ENCODE measurements at places on chromosomes 6 and 20.

GRCh38 chr20:33249456-33249855 is 13.7 kb downstream of the BPIFA1 start:
- no peak for DNase-seq

DNA sequence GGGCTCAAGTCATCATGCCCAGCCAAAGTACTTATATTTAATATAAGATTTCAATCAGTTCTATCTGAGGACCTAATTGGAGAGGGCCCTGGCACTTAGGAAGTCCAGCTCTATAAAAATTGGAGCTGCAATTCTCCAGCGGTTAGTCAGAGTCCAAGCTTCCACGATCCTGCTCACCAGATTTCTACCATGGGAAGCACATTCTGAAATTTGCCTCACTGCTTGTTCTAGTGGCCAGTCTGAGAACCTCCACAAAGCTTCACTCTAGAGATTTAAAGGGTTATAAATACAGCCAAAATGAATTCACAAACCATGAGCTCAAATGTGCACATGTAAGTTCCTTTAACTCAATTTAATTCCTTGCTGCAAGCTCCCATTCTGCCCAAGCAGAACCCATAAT is 33.5 kb downstream of the PNLDC1 start:
- peak; percentile 65 for DNase-seq

DNA sequence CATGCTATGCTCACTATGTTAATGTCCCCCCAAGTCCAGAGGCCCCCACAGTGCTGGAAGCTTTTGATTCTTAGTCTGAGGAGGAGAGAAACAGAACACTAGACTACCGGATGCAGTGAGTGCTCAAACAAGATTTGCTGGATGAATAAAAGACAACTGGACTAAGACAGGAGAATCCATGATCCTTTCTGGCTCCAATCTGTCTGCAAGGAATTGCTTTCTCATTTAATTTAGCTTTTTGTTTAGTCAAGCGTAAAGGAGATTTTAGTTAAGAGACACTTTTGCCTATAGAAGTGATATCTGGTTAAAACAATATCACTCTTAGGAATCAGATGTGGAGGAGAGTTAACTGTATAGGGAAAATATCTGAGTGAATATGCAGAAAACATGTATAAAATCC is 13.5 kb downstream of the LYRM4 start:
- no peak for DNase-seq

- no peak for DNase-seq
Measured at GRCh38 chr20:48851579-48851978, 23.8 kb upstream of the PREX1 start.

GRCh38 chr6:141203902-141204575 is 928.7 kb upstream of the GJE1 start:
- DNase-seq, result peak; percentile 28

- no peak for DNase-seq
Measured at GRCh38 chr6:21078497-21078896, 515.1 kb upstream of the SOX4 start.

DNA sequence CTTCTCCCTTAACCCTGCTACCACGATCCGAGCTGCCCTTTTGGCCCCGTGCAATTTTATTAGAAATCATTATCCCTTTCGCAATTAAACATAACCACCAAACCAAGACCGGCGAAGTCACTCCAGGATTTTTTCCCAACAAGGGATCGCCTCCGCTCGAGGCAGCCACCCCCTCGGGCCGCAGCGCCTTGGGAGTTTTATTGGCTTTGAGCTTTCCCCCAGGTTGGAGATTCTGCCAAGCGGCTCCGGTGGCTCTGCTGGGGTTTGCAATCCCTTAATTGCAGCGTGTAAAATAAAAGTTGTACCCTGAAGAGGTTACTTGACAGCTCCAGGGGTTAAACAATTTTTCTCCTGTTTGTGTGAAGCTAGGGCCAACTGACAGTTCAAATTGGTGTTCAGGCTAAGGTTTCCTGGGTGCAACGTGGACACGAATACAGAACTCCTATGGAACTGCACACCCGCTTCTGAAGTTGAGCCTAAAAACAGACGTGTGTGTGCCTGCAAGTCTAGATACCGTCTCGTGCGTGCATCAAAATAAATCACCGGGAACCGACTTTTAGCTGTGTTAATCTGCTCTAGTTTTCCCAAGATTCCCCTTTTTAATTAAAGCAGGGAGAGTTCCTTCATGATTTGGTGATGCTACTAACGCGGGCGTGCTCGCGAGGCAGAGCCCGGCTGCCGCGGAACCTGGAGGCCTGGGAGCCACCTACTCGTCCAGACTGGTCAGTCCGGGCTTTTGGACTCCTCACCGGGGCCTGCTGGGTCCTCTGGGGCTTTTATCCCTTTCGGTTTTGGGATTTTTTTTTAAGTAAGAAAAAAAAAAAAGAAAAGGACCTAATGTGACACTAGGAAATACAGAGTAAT is 975 bp upstream of the TFAP2A start:
- DNase-seq, result no peak

GRCh38 chr6:169070506-169071176 is 183.0 kb downstream of the THBS2 start:
- DNase-seq, result peak; percentile 100

DNA sequence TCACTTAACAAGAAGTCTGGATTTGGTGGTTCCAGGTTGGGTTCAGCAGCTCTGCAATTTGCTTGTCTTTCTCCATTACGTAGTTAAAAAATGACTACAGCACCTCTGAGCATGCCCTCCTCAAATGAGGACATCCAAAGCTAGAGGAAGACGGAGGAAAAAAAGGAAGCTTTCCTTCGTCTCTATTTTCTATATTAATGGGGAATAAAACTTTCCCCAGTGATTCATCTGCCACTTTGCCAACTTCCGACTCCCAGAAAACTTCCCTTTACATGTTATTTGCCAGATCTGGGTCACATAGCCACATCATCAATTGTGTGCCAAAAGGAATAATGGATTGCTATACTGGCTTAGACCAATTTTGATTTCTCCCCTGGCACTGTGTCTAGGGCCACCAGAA is 69.5 kb downstream of the ZFAND3 start:
- no peak for DNase-seq

DNA sequence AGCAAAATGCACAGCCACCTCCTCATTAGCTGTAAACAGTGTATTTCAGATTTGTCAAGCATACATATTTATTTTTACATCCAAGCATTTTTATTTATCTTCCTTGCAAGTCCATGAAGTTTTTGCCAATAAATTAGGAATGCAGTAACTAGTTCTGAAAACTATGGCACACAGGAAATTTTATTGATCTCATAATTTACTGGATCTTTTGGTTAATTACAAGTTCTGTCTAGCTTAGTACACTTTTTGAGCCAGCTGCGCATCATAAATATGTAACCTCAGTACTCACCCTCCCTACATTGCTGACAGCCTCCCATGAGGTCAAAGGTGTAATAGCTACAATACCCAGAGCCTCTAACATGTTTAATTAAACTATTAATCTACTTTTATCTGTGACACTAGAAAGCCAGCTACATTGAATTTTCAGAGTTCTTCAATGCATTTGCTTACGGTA is 898.2 kb downstream of the KIF16B start:
- no peak for DNase-seq

- no peak for DNase-seq
Measured at GRCh38 chr20:50335866-50336265, 145.2 kb downstream of the CEBPB start.

- DNase-seq, result no peak
Measured at GRCh38 chr20:23753589-23753988, 2.9 kb upstream of the CST1 start.

- no peak for DNase-seq
Measured at GRCh38 chr20:6898928-6899327, 131.4 kb downstream of the BMP2 start.

DNA sequence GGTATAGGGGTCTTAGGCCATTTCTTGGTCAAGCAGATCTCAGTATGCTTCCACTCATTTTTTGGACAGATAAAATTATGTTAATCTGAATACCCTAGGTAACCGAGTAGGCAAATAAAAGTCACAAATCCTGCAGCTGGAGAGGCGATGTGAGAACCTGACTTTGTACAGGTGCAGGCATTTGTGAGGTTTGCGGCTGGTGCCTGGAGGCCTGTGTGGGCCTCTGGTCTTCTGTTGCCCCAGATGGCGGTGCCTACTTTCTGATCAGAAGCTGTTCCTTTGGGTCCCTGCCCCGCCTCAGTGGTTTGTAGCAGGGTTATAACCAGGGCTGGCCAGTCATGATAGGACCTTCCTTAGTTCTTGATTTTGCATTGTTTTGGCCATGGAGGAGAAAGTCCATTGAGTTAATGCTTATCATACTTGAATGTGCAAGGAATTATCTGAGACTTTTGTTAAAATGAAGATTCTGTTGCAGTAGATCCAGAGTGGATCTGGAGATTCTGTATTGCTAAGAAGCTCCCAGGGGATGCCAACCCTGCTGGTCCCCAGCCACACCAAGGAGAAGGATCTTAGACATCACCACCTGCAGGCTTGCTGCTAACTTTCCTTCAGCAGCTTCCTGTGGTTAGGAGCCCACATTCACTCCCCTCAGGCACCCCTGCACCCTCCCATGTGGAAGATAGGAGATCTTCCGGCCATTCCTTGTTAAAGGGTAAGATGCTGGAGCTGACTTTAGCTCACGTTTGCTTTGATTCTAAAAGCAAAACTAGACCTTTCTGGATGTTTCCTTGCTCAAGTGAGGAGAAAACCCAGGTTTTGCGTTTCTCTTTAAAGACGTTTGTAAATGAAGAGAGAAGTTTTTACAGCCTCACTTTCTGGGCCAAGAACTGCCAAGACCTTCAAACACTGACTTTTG is 50.7 kb downstream of the LRRC1 start:
- no peak for DNase-seq

DNA sequence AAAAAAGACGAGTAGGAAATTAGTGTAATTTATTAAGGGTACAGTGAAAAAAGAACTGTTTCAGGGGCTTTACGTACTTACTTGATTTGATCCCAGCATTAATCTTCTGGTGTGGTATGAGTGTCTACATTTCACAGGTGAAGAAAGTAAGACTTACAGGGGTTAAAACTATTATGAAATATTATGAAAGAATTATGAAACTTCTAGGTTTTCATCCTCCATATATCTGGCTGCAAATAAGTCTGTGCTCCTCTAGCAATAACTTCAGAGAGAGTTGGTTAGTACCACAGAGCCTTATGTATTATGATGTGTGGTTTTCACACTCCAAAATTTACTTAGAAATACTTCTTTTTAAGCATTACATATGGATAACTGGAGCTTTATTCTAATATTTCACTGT is 41.9 kb downstream of the ZFAND3 start:
- no peak for DNase-seq

- DNase-seq, result no peak
Measured at GRCh38 chr6:25524542-25524941, 127.5 kb upstream of the SCGN start.

- no peak for DNase-seq
Measured at GRCh38 chr20:3804254-3804751, 8.2 kb downstream of the CDC25B start.

DNA sequence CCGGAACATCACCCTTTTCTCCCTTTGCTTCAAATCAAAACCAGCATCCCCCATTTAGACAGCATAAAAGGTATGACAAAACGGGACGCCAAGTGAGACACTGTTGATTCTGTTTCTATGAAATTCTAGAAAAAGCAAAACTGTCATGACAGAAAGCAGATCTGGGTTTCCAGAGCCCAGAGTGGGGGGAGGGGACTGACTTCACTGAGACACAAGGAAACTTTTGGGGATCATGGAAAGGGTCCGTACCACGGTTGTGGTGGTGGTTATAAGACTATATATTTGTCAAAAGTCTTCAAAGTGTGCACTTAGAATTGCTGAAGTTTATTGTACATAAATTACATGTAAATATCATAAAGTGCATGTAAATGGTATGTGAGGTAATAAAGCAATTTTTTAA is 82.6 kb downstream of the SLC22A3 start:
- DNase-seq, result no peak

GRCh38 chr6:15001326-15001910 is 244.5 kb upstream of the JARID2 start:
- DNase-seq, result no peak

DNA sequence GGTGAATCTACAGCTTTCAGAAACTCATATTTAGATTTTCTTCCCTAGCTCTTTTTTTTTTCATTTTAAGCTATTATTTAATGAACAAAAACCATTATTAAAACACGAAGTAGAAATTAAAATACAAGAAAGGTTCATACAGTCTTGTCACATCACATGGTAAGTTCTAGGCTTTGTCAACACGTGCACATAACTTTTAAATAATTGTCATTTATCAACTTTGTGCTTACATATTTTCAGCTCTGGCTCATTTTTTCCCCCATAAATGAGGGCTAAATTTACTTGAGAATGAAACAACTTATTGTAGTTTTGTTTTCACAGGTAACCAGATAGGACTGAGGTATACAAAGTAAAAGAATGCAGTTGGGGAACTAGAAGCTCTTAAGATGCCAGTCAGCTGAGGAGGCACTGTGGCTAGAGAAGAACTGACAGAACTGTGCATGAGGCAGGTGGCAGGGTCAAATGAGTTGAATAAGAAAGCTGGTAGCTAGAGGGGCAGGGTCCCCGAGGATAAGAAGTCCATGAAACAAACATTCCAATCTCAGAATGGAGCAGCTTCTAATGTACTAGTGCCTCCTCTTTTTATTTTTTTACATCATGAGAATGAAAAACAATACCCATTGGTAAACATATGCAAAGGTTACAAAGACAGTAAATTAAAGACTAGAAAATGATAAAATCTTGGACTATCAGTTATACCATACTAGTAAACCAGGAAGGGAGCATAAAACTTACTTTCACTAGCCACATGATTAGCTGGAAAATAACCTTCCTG is 141.5 kb downstream of the MYB start:
- no peak for DNase-seq

GRCh38 chr6:104281370-104281769 is 578.3 kb downstream of the HACE1 start:
- no peak for DNase-seq

GRCh38 chr6:157236040-157236725 is 87.1 kb downstream of the TMEM242 start:
- DNase-seq, result no peak

- no peak for DNase-seq
Measured at GRCh38 chr6:20402342-20403069, 827 bp downstream of the E2F3 start.

DNA sequence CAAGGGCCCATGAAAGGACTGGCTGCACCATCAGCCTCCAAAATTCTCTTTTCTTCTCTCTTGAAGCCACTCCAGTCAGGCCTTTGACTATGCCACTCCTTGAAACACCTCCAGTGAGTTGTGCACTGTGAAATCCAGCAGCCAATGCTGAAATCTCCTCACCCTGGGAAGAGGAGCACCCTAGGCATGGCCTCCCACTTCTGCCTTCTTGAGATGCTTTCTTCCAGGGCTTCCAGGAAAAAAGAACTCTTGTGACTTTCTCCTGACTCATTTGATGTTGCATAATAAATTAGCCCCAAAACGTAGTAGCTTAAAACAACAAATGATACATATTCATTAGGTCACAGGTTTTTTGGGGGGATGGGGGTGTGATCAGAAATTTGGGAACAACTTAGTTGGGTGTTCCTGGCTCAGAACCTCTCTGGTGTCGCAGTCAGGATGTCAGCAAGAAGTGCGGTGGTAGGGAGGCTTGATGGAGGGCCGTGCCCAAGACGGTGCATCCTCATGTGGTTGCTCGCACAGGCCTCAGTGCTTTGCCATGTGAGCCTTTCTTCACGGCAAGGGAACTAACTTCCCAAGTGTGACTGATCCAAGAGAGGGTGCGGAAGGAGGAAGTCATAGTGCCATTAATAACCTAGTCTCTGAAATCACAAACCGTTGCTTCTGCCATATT is 12.1 kb downstream of the NCR2 start:
- DNase-seq, result no peak

GRCh38 chr6:8562125-8562524 is 126.8 kb upstream of the SLC35B3 start:
- DNase-seq, result no peak

GRCh38 chr20:12827816-12828385 is 180.9 kb upstream of the SPTLC3 start:
- DNase-seq, result no peak

GRCh38 chr20:63056236-63057170 is 49.7 kb upstream of the BHLHE23 start:
- no peak for DNase-seq

Data from stromal cell of bone marrow (primary cell).